ENCODE measurements at places on chromosomes 16 and 17. TPM values are rescaled to one million over a fixed set of nuclear protein-coding genes. Genes with fewer than 3 reads are reported as not detected.

GRCh38 chr17:7553356-7553755 lies 4.5 kb downstream of the TNFSF12 start:
- DNase-seq, result no peak

DNA sequence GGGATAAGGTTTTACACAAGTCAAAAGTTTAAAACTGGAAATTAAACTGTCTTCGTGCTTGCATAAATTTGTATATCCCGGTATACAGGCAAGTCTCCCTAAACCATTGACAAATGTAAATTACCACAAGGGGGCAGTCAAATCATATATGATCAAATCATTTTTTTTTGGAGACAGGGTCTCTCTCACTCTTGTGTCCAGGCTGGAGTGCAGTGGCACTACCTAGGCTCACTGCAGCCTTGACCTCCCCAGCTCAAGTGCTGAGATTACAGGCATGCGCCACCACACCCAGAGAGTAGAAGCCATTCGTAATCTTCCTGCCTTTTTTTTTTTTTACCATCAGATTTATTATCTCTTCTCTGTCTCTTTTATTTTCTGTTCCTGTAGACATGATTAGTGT lies 18.5 kb downstream of the TOP2A start:
- DNase-seq, result no peak

DNA sequence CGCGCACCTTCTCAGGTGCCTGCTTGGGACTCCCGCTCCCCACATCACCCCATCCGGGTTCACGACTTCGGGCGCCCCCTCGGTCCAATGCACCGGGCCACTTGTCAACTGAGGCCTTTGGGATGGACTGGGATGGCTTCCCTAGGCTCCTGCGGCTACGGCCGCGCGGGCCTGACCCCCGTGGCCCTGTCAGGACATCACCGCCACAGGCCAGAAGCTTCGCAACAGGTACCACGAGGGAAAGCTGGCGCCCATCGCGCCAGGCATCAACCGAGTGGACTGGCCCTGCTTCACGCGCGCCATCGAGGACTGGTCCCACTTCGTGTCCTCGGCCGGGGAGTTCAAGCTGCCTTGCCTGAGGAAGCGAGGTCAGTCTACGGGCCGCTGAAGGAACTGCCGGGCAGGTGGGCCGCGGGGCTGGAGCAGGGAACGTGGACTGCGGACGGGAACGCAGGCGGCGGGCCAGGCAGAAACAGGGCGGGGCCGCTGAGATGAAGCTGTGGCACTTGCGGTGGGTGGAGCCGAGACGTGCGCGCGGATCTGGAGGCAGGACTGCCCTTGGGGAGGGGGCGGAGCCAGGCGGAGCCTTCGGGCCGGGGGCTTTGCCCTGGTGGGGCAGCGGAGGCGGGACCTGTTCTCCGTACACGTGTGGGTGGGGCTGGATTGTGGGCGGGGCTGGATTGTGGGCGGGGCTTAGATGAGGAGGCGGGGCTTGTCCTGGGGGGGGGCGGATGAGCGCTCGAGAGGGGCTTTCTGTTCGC lies 13.7 kb upstream of the CNGB1 start:
- peak; percentile 94 for DNase-seq

DNA sequence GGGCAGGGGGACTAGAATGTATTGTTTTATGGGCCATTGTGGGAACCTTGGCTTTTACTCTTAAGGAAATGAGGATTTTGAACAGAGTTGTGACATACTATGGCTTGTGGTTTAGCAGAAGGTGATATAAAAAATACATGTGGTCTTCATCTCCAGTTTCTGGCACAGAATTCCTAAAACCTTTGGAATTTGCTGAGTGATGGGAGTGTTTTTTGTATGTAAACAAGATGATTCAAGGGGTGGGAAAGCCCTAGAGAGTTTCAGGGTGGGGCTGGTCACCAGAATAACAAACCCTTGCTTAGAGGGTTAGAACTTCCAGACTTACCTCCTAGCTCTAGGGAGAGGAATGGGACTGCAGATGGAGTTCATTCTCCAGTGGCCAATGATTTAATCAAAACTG lies 316.1 kb downstream of the PHKB start:
- no peak for DNase-seq

OTOP2 gene
- total RNA-seq, result not detected

CCL18 gene
- not detected for total RNA-seq

- DNase-seq, result no peak
Measured at GRCh38 chr16:69482410-69482991, 58.1 kb downstream of the CYB5B start.

GRCh38 chr17:75402026-75402425 lies 3.5 kb downstream of the GRB2 start:
- DNase-seq, result no peak

DNA sequence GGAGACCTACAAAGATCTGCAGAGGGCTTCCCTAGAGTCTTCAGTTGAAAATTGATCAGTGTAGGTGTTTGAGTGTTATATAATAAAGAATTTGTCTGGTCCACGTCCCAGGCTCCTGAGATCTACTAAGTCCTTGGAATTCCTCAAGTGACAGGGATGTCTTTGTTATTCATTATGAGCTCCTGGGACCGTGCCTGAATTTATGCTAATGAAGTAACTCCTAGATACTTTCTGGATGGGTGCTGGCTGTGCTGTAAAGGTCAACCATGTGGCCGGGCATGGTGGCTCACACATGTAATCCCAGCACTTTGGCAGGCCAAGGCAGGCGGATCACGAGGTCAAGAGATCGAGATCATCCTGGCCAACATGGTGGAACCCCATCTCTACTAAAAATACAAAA lies 43.7 kb downstream of the CDC27 start:
- DNase-seq, result no peak

GAST gene
- not detected for total RNA-seq

DNA sequence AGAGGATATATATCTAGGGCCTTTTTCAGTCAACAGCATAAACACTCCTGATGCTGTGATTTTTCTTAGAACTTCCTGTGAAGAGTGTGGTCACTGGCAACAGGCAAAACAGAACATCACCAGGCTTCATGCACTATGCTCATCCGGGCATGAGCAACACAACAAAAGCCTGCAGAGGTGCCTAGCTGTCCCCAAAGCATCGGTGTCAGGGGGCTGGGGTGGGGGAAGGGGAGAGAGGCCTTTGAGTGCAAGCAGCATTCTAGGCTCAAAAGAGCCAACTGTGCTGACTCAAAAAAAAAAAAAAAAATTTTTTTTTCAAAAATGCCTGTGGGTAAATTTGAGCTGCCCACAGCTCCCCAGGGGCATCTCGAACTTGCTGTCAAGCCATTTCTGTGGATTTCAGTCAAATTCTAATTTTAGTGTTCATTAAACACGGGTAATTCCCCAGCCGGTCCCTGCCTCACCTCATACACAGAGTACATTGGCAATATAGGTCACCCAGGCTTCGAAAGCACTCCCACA lies 194.6 kb upstream of the DYNLRB2 start:
- no peak for DNase-seq

TRAP1 gene
- 379 TPM for total RNA-seq

DNA sequence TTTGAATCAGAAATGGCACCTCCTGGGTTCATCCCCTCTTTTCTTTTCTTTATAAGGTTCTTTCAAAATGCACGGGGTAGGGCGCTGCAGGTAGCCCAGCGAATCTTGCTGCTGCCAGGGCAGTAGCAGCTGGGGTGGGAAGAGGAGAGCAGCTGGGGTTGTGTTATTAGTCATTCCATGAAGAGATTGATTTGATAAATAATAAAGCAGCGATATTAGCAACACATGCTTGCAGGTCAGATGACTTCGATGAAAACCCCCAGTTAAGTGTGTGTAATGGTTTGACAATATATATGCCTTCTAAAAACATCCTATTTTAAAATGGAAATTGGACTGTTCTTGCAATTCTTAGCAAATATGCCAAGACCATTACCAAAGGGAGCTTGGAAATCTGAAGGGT lies 200.7 kb downstream of the CCDC182 start:
- no peak for DNase-seq

MAF gene
- total RNA-seq, result 17.4 TPM

- no peak for DNase-seq
Measured at GRCh38 chr17:39716879-39717536, 13.3 kb downstream of the MIEN1 start.

- no peak for DNase-seq
Measured at GRCh38 chr17:72361892-72362291, 241.1 kb downstream of the SOX9 start.

GRCh38 chr17:6995500-6996255 lies at the start of gene ALOX12:
Gene ALOX12, plus strand, starts transcription at chr17:6996049. Its CDS starts 69 bp downstream, at chr17:6996118.
- DNase-seq, result no peak

KRTAP3-2 gene
- not detected for total RNA-seq

SEC14L5 gene
- total RNA-seq, result 0.07 TPM

- DNase-seq, result no peak
Measured at GRCh38 chr17:60618854-60619526, 19.0 kb downstream of the PPM1D start.

GRCh38 chr17:3526971-3527370 lies 30.6 kb downstream of the TRPV3 start:
- DNase-seq, result no peak

GRCh38 chr16:1884155-1884760 lies 12.3 kb upstream of the MEIOB start:
- DNase-seq, result peak; percentile 27

DNA sequence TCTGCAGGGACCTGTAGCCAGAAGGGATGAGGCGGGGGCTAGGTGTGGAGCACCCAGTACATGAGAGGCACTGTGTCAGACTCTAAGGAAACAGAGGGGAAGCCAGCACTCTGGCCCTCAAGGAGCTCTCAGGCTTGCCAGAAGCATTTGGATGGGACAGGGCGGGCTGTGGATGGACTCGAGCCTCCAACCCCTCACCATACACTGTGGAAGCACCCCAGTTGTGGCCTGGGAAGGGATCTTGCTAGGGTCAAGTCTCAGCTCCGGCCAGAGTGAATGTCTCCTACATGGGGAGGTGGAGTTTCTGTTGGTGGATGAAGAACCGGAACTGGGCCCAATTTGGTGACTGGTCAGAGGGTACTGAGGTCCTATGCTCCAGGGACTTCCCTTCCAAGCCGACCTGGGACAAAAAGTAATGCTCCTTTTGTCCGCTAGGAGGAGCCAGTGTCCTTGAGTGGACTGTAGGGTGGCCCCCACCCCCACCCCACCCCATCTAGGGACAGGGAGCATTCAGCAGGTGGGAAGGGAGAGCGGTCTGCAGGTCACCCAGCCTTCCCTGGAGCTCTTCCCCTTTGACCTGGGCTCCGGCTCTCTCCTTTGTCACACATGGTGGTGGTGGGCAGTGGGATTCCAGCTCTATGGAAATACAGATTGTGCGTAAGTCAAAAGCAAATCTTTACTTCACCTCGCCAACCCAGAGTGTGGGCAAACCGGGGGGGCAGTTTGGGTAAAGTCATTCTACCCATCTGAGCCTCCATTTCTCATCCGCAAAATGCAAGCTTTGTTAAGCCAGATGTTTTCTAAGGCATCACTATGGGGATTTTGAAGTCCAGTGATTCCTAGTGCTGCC lies 20.4 kb upstream of the PHB1 start:
- DNase-seq, result peak; percentile 64

GRCh38 chr17:4920351-4921048 lies 11.6 kb upstream of the GP1BA start:
- no peak for DNase-seq

NPTX1 gene
- 3.4 TPM for total RNA-seq

GRCh38 chr17:63567229-63567628 lies 17.0 kb downstream of the DCAF7 start:
- no peak for DNase-seq

CTRB1 gene
- not detected for total RNA-seq

GUCY2D gene
- total RNA-seq, result not detected

DNA sequence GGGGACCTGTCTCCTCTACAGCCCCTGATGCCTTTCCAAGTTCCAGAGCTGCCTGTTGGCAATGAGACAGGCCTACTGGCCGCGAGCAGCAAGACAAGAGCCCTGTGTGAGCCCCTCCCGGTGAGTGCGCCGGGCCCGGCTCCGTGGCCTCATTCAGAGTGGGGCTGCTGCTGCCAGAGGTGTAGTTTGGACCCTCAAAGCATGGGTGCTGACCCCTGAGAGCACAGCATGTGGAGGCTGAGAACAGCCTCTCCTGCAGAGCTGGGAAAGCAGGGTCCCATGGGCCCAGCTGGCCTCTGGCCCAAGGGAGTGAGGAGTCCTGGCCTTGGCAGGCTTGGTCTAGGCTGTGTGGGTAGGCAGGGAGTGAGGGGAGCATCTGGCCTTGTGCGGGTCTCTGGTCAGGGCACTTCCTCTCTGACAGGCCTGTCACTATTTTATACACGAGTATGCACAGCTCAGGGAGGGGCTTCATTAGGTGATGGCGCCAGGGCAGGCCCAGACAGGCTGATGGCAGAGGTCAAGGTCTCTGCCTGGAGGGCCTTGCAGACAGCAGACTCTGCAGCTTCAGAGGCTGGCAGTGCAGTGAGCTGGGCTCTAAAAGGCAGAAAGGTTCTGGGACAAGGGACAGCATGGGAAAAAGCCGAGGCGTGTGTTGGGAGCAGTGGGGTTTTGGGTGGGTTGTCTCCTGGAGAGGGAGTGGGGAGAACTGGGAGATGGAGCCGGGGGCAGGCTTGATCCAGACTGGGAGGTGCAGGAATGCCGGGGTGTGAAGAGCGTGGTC lies 43.4 kb downstream of the ADCY7 start:
- no peak for DNase-seq

DNA sequence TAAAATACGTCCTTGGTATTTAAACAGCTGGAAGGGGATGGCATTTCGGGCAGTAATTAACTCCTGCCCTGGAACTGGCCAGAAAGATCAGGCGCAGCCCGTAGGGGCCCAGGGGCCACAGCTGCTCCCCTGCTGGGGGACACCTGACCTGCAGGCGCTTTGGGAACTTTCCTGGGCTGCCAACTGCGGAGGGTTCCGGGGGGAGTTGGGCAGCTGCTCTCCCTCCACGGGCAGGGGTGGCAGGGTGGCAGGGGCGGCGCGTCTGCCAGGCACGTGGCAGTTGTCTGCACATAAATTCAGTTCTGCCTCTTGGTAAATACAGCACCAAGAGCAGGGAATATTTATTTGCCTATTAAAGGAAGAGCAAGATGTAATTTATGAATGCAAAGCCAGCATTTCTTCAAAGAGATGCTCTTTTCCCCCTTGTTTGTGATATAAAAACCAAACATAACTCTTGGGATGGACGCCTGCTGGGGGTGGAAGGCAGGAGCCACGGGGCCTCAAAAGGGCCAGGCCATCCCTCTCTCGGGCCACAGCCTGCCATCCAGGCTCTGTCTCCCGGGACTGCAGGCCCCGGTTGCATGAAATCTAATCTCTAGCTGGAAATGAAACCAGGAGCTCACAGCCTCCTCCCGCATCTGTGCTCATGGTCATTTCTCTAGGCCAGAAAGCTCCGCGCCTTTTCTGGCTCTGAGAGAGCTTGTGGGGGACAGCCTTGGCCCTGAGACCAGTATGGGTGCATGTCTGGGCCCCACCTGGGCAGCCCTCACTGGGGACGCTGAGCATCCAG lies 29.9 kb upstream of the CHMP6 start:
- DNase-seq, result no peak

- DNase-seq, result peak; percentile 87
Measured at GRCh38 chr17:50026837-50027171, 29.1 kb upstream of the ITGA3 start.

DNA sequence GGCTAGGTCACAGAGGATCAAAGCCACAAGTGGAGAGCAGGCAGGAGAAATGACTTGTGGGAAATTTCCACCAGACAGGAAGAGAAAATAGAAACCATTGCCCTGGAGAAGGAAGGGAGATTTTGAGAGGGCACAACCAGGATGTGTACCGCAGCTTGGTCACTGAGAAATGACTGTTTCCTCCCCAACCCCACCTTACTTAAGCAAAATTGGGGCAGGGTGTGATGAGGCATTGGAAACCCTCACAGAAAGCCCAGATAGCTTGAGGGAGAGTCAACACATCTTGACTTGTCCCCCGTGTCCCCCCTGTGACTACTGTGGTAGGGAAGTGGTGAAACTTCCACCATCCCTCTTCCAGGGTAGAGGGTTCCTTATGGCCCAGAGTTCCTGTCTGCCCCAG lies 113.5 kb upstream of the FAM20A start:
- DNase-seq, result no peak

- DNase-seq, result no peak
Measured at GRCh38 chr16:69867784-69868560, 83.2 kb upstream of the CLEC18A start.

PRSS27 gene
- total RNA-seq, result 1.2 TPM
